CD4-positive, alpha-beta T cell treated with Interferon alpha-2 for 1 hour (primary cell): ENCODE measurements at places on chromosomes 11 and 22.

GRCh38 chr11:33690290-33691065 lies 10.1 kb downstream of the C11orf91 start:
- DNase-seq = no peak

DNA sequence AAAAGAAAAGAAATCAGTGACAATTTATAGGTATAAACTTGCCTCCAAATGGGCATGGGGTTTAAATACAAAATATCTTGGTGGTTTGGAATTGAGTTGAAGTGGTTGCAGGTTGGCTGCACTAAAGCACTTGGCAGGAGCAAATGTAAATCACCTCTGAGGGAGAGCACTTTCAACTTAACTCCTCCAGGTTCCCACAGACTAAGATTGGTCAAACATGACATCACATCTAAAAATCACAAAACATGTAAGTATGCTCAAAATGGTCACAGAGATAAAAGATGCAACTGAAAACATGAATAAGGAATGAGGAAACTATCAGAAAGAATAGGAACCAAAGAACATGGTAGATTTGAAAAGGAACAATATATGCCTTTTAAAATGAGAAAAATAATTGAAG lies 12.3 kb upstream of the SHANK3 start:
- no peak for DNase-seq

GRCh38 chr11:95641495-95641894 lies 148.1 kb downstream of the FAM76B start:
- peak; percentile 1 for DNase-seq

- peak; percentile 23 for DNase-seq
These were observed 37.3 kb upstream of the SLC22A12 start for GRCh38 chr11:64553554-64554201.

GRCh38 chr22:36344106-36344827 lies 43.5 kb downstream of the MYH9 start:
- no peak for DNase-seq

DNA sequence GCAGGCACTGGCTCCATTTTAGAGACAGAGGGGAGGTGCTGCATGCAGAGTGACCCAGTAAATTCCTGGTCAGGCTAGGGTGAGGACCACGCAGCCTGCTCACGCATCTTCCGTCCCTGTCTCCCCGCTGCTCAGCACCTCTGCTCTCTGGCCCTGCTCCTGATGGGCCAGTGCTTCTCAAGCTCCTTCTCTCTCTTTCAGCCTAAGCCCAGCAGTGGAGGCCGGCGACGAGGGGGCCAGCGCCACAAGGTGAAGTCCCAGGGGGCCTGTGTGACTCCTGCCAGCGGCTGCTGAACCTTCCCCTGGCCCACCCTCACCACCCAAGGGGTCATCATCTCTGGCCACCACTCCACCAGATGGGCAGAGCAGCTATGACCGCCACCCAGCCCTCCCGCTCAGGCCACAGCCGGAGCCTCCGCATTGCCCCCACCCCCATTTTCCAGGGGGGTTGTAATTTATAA lies 24.7 kb downstream of the GTPBP1 start:
- DNase-seq = no peak

- DNase-seq = no peak
These were observed 8.0 kb upstream of the SLC25A17 start for GRCh38 chr22:40826984-40827741.

- DNase-seq = no peak
These were observed 7.4 kb downstream of the SNRPD3 start for GRCh38 chr22:24563246-24563645.

- DNase-seq = no peak
These were observed 49.9 kb downstream of the SCUBE1 start for GRCh38 chr22:43293259-43293654.

DNA sequence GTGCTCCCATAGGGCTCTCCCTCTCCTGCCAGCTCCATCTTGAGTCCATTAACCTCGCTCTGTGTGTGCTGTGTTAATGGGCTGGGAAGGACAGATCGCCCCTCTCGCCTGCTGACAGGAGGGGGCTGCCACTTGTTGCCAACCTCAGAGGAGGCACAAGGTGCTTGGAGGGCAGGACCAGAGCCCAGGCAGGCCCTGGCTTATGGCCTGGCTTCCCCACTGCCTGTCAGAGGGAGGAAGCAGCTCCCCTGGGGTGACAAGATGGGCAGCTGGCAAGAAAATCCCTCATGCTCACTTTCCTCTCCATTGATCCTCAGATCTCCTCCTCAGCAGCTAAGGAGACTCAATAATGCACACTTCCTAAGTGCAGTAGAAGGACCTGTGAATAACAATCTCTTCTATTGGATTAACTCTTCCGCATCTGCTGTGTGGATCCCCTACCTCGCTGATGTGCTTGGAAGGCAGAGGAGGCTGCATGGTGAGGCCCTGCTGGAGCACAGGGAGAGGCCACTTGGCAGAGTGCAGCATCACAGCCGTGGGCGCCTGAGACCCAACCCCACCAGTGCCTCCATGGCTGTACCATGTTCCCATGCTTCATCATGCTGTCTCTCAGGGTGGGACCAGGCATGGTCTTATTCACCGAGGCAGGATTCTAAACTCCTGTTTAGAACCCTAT lies 70.3 kb downstream of the TRIM29 start:
- no peak for DNase-seq

- DNase-seq = no peak
These were observed 46.4 kb downstream of the HIPK3 start for GRCh38 chr11:33303541-33303940.

DNA sequence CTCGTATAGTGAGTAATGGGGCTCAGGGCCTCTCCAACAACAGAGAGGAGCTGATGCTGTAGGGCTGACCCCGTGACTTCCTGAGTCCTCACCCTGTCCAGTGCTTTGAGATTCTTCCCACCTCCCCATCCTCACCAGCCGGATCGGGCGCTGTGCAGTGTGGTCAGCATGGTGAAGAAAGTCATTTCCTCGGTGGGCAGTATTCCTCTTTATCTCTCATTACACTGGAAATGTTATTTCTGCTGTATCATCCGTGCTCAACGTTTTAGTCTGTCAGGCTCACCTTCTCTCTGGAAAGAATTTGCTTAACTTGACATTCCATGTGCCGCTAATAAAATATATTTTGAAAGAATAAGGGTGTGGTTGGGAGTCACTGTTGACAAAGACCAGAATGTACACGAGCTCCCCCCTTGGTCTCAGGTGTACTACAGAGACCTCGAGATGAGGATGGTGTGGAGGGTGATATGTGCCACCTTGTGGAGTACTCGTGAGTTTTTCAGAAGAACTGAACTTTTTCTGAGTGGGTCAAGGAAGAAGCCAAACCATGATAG lies 25.7 kb upstream of the SCGB1A1 start:
- peak; percentile 28 for DNase-seq

GRCh38 chr11:100865443-100866065 lies 178.5 kb downstream of the ARHGAP42 start:
- no peak for DNase-seq

GRCh38 chr11:61552108-61552635 lies 28.7 kb downstream of the SYT7 start:
- DNase-seq = no peak

DNA sequence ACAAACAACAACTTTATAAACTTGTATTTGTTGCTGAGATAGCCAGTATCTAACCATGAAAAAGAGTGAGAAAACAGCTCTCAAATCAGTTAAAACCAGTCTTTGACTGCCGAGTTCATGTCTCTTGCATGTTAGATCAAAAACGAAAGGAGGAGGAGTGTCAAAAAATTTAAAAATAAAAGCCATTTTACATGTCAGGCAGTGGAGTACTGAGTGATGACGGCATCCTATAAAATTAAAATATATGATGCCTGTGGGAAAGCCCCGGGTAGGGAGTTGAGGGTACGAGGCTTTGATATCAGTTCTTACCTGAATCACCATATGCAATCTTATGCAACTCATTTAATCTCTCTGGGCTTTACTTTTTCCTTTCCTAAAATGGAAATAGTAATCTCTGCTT lies 117.3 kb downstream of the ETS1 start:
- DNase-seq = peak; percentile 84

- peak; percentile 52 for DNase-seq
These were observed 4.7 kb upstream of the NEAT1 start for GRCh38 chr11:65417702-65418430.

DNA sequence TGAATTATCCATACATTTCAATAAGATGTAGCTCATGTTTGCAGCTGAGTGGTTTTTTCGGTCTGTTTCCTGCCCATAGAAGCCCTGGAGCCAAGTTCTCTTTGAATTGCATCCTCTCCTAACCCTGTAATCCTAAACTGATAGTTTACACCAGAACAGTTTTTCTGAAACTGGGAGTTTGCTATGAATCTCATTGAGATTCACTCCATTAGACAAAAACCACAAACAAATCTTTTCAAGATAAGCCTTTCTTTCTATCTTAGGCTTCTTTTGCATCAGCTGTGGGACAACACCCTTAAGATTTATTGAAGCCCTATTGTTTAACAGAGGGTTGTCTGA lies 324.8 kb downstream of the DYNC2H1 start:
- DNase-seq = no peak

- DNase-seq = no peak
These were observed 17.6 kb downstream of the FADS3 start for GRCh38 chr11:61873588-61874376.

DNA sequence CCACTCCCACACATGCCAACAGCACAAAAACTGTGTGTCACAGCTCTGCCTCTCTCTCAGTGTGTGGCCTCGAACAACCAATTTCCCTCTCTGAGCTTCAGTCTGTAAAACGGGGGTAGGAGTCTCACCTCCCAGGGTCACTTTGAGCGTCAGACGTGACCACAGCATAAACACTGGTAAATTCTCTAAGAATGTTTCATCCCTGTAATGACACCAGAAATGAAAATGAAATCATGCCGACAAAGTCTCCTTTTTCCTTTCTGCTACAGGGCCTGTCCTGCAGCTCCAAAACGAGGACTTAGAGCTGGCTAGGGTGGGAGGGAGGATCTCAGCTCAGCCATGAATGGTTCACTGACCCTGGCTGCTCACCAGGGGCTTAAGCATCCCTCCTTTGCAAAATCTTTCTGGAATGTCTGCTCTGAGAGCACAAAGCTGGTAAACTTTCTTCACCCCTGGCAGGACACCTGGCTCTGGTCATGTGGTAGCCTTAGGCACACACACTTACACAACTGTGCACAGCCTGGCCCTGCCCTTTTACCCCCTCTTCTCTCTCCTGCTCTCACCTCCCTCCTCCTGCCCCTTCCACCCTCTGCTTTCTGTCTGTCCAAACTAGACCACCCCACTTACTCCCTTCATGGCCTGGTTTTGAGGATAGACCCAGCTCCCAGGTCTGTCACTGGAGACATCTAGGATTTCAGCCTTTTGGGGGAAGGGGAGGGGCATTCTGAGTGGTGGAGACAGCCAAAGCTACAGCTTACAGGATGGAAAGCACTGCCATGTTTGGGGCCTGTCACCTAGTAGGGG lies 12.3 kb upstream of the TSKU start:
- DNase-seq = no peak

DNA sequence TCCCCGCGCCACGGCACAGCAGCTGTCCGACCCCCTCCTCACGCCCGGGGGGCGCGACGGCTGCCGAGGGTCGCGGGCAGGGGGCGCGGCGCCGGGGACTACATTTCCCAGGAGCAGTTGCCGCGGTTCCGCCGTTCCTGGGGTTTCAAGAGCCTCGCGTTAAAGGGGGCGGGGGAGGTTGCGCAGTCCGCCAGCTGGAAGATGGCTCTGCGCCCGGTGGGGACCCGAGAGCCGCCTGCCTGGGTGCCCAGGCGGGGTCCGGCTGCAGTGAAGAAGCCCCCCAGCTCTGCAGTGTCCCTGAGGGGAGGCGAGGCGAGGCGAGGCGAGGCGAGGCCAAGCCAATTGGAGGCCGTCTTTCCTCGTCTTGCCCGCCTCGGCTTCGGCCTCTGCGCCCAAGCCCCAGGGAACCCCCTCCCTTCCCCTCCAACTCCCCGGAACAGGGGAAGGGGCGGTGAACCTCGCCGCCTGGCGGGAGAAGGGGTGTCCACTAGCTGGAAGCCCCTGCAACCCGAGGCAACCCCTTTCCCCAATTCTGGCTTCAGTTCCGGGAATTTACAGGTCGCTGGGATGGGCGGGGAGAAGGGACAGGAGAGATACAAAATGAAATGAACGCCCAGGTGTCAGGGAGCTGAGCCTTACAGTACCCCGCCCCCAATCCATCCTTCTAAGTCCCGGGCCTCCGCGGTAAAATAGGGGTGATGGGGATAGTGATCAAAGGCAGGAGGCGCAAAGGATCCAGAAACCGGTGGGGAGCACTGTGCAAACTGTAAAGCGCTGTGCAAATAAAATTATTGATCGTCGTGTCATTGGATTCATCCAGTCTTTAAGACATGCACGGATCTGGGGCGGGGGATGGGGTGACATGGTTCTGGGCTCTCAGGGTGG lies 5.2 kb upstream of the GCAT start:
- no peak for DNase-seq

GRCh38 chr22:50526834-50527801 lies 1.7 kb upstream of the SCO2 start:
- DNase-seq = peak; percentile 67

DNA sequence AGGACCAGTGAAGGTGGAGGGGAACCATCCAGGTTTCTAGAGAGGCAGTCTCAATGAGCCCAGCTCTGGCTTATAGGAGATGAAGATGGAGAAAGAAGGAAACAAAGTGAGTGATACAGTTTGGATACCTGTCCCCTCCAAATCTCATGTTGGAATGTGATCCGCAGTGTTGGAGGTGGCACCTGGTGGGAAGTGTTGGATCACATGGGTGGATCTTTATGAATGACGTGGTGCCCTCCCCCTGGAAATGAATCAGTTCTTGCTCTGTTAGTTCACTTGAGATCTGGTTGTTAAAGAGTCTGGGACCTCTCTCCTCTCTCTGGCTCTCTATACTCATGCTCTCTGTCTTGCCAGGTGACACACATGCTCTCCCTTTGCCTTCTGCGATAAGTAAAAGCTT lies 393.1 kb upstream of the NARS2 start:
- DNase-seq = no peak

DNA sequence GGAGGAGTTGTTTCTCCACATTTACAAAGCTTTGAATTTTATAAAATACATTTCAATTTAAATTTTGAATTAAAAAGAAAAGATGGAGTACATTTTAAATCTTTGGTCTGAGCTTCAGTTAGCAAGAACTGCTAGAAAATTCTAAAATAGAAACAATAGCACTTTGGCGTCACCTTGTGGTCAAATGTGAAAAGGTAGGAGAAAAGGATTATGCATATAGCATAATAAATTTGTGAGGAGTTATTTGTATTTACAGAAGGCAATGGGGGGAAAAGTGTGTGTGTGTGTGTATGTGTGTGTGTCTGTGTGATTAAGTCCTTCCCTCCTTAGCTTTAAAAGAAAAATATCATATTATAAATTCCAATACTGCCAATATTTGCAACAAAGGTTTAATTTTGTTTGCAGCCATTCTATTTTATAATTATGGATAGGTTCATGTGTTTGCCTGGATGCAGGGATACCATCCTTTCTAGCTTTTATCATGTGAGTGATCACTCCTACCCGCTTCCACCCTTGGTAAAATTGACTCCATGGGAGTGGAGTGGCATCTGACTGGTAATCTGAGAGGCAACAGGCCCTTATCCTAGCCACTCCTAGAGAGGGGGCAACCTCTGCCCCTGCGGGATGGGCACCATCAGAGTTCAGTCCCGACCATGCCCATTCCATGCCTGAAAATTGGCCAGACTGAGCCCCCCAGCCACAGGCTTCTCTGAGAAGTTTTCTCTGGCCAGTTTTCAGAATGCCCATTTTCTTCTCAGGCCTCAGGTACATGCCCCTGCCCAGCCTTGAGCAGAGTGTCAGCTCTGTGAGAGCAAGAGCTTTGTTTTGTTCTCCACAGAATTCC lies 13.6 kb upstream of the LGR4 start:
- DNase-seq = peak; percentile 70
